ENCODE measurements at places on chromosomes 1 and 21.
A peak's percentile ranks its signal among the peaks of the same experiment; 100 is the strongest.

DNA sequence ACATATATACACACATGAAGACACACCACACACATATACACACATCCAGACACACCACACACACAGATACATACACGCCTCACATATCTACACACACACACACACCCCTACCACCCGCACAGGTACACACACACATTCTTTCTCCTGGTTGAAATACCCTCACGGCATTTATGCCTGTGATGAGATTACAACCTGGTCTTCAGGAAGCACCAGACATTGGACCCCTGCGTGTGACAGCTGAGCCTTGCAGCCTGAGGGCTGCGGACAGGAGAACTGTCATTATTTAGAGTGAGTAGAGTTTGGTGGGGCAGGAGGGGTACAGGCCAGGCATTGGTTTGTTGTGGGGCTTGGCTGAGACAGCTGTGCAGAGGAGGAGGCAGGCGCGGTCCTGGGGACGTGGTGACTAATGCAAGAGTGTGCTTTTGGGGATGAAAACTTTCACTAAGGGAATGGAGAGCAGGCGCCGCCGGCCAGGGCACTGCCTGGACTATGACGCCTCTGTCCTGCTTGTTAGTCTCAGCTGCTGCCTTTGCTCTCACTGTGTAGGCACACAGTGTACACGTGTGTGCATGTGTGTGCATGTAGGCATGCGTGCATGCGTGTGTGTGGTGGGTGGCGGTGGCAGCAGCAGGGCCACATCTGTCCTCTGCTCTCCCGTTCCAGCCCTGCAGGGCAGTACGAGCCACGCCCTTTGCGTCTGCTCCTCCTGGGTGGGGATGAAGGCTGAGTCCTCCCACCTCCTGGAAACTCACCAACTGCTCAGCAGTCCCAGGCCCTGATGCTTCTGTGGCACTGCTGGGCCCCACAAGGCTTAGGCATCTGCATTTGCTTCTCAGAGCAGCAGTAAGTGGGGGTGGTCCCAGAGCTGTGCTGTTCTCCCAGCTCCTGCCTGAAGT lies 57.6 kb downstream of the SPSB1 start:
- no peak for DNase-seq

GRCh38 chr1:48530727-48531351 lies 58.8 kb upstream of the SPATA6 start:
- peak; percentile 67 for DNase-seq

DNA sequence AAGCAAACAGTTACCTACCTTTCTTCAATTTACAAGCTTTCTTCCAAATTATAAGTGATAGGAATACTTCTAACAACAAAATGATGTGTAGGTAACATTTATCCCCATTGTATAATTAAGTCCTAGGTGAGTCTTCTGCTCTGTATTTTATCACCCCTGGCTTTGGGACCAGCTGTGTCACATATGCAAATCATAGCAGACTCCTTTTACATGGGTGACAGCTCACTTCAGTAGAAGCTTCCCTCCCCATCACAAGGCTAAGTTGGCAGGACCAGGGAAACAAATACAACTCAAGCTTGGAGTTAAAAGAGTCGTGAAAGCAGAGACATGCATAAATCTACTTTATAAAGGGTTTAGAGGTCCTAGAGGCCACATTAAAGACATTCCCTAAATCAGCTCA lies 121.1 kb upstream of the RUNX1 start:
- DNase-seq: no peak

DNA sequence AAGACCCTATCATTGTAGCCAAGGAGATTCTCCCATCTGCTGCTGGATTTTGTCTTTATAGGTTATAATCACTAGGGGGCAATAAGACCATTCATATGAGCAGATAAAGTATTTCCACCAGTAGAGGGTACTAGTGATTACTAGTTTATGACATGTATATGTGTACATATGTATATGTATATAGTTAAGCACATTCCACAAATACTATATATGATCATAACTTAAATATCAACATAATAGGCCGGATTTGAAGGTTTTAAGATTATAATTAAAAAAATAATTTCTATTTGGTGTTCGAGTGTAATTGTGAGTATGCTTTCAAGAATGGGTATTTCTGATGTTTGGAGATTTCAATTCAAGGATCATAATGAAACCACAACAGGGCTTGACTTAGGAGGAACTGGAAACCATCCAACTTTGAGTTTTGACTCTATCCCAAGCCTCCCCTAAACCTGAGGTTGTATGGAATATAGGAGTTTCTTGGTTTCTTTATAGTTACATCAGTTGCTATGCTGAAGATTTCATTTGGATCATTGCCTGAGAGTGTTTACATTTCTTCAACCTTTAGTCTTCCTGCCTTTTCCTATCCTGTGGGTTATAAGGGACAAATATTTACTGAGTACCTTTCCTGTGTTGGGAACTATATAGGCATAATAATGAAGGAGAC lies 16.9 kb downstream of the TCEANC2 start:
- peak; percentile 60 for DNase-seq

- no peak for DNase-seq
Measured at GRCh38 chr1:227785094-227785804, 30.2 kb upstream of the PRSS38 start.

DNA sequence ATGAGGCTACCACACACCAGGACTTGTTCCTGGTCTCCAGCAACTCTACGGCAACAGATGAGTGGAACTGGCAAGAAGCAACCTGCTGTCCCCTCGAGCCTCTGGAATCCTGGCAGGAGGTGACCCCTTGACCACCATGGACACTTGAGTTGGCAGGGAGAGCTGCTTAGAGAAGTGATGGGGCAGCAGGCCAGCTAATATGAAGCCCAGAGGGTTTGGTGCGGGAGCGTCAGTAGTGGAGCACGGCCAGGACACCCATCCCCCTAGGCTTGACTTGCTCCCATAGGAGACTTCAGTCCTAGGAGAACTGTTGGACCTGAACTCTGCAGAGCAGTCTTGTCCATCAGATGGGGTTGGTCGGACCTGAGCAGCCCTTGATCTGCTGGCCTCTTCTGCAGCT lies 56.5 kb downstream of the CTH start:
- no peak for DNase-seq
